ENCODE measurements at places on chromosomes 6 and 20.

GRCh38 chr6:3337521-3338350 is 79.0 kb downstream of the PSMG4 start:
- no peak for DNase-seq

GRCh38 chr6:147793871-147794643 is 285.6 kb downstream of the SAMD5 start:
- DNase-seq: no peak

DNA sequence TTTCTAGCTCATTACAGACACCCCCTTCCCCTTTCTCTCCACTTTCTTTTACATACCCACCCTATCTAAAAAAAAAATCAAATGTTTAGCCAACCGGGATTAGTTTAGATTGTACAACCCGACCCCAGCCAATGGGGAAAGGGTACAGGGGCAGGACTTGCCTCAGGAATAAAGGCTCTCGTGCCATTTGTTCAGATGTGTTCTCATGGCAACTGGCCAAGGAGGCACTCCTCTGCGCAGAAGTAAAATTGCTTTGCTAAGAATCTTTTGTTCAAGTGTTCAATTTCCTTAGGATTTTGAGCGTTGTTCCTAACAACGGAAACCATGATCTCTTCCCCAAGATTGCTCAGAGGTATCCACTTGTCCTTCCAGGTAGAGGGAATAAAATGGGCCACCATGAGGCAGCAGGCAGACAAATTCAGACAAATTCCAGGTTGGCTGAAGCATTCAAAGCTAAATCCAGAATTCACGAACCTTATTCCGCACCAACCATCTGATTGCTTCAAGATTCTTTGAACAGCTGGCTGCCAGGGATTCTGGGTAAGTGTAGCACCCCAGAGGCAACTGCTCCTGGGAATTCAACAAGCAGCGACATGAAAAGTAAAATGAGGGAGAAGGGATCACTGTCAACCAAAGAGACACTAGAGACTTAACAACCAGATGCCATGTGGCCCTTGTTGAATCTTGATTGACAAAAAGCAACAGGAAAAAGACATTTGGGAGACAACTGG is 431.8 kb downstream of the PREX1 start:
- no peak for DNase-seq

DNA sequence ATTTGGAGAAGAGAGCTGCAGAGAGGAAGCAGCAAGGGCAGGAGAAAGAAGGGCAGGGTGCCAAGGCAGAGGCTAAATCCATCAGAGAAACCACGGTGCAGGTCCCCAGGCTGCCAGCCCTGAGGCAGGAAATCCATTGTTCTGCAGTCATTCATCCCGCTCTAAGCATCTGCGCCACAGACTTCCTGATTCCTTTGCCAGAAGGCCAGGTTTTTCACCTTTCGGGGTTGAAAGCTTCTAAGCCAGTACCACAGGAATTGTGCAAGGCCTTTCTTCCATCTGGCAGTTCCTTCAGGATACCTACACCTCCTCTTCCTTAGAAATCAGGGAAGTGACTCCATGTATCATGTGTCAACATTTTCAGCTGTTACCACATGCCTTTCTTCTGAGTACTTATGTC is 45.6 kb downstream of the ADGRF5 start:
- no peak for DNase-seq

DNA sequence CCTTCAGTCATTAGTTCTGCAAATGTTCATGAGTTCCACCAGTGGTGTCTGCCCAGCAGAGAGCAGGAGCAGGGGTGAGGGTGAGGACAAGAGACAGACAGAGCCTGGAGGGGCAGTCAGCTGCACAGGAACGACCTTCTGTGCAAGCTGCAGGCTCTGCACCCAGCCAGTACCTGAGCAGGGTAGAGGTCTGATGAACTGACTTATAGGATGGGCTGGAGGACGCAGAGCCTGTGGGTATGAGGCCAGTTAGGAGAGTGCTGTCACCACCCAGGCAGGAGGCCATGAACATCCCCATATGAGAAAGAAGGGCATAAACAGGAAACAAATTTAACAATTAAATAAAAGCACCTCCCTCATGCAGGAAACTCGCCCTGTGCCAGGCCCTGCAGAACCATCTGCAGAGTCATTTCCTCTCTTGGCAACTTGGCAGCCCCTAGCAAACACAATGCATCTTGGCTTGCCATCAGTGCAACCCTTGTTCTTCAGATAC is 17.9 kb downstream of the C6orf15 start:
- DNase-seq: no peak

DNA sequence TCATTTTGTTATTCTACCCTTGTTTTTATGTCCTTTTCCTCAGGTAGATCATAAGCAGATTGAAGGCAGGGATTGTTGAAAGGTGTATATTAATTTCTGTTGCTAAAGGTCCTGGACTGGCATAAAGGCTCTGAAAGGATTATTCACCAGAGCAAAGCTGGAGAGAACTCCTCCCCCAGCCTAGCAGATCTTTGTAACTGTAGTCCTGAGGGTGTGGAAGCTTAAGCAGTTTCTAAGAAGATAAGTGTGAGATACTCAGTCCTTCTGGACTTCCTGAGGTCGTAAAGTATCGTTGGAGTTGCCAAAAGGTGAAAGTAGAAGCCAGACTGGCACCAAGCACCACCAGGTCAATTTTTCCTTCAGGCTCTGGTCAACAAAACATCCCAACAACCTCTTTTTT is 24.2 kb downstream of the CGA start:
- DNase-seq: no peak

GRCh38 chr20:37452236-37452635 is 68.8 kb upstream of the NNAT start:
- no peak for DNase-seq

DNA sequence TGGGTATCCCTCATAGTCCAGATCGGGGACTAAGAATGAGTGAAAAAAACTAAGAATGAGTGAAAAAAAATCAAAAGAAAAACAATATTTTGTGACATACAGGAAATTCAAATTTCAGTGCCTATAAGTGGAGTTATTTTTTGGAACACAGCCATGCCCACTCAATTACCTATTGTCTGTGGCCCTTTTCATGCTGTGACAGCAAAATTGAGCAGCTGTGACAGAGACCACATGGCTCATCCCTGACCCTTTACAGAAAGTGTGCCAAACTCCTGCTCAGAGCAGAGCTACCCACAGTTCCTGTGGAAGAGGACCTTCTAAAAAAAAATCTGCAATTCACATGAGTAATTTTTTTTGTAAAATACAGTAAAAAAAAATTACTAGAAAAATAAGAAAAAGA is 1.4 kb downstream of the NCR2 start:
- no peak for DNase-seq

DNA sequence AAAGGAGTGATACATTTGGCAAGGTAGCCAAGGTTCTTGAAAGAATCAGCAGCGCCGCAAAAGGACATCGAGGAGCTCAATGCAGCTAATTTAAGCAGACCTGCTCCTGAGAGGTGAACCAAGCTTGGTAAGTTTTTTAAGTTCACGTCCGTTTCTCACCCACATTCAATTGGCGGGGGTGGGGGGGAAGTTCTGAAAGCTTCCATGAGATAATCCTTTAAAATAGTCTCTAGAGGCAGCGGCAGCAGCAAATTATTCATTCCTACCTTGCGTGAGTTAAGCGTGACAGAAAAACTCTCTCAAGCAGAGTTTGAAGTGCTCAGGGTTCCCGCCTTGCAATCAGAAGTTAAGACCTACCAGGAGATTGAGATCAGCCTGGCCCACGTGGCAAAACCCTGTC is 97.3 kb upstream of the NHSL1 start:
- DNase-seq: no peak

- no peak for DNase-seq
These were observed 51.1 kb downstream of the FGD2 start for GRCh38 chr6:37056439-37057127.
